ENCODE measurements at places on chromosomes 3 and 15. TPM values are rescaled to one million over a fixed set of nuclear protein-coding genes. Genes with fewer than 3 reads are reported as not detected.

GRCh38 chr15:59317211-59317610 lies 55.5 kb downstream of the MYO1E start:
- no peak for DNase-seq

DNA sequence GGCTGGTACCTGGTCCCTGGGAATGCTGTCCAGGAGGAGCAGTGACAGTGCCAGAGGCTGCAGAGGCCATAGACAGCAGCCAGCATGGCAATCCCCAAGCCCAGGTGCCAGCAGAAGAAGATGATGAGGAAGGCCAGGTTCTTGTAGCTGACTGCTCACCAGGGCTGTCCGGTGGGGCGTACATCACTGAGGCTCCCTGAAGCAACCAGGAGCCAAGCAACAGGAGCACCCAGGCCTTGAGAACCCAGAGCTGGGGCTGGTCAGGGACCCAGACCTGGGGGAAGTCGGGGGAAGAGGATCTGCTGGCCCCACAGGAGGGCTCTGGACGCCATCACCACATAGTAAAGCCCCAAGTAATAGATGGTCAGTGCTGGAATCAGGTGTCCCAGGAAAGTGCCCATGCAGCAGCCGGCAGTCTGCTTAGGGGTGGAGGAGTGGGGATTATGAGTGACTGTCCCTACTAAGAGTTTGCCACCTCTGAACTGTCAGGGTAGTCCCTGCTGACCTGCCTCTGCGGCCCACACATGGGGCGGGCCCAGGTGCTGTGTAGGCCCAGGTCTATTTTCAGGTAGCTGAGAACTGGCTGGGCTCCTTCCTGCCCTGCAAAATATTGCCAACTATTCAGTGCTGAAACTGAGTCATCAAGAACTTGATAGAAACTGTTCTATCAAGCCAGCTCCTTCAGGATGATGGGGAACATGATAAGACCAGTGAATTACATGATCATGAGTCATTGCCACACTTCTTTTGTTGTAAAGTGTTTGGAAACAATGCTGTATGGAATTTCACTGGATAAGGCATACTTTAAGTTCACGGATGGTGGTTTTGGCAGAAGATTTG lies 68.7 kb downstream of the CHRD start:
- peak; percentile 65 for DNase-seq

DNA sequence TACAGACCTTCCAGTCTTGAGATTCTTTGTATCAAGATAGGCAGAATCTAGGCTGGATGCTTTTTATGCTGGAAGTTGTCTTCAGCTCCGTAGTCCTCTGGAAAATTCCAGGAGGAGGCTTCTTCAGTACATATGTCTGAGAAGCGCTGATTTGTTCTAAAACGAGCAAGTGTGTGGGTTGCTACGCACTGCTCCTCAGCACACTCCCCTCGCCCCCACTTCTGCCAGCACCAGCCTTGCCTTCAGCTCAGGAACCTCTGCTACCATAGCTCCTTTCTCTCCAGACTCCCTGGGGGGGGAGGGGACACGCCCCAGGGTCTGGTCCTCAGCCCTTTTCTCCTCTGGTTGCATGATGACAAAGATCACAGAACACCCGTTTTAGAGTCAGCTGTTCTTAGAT lies 75.5 kb upstream of the TRA2B start:
- DNase-seq: no peak

GRCh38 chr3:24167429-24167828 lies 222.3 kb downstream of the NR1D2 start:
- no peak for DNase-seq

DNA sequence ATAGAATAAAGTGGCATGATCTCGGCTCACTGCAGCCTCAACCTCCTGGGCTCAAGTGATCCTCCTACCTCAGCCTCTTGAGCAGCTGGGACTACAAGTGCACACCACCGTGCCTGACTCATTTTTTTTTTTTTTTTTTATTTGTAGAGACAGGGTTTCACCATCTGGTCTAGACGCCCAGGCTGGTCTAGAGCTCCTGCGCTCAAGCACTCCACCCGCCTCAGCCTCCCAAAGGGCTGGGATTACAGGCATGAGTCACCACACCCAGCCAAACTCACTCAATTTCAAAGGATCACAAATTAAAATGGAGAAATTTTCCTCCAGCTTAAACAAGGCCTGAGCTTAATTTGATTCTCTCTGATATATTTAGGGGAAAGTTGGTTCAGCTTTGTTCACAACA lies 27.3 kb upstream of the NMB start:
- peak; percentile 35 for DNase-seq

- DNase-seq: no peak
These were observed 206.1 kb upstream of the ATP10A start for GRCh38 chr15:26069231-26069641.

The ITGB5 gene
- total RNA-seq: 225 TPM

The ROBO1 gene
- total RNA-seq: 33.9 TPM

The PAK6 gene
- total RNA-seq: 7.0 TPM

The SMAD6 gene
- 58.6 TPM for total RNA-seq

The TM6SF1 gene
- not detected for total RNA-seq

Data from Calu3 (cell line).